ENCODE measurements at places on chromosomes 7 and 10.

- no peak for DNase-seq
These were observed 62.0 kb upstream of the PODXL start for GRCh38 chr7:131618391-131618790.

DNA sequence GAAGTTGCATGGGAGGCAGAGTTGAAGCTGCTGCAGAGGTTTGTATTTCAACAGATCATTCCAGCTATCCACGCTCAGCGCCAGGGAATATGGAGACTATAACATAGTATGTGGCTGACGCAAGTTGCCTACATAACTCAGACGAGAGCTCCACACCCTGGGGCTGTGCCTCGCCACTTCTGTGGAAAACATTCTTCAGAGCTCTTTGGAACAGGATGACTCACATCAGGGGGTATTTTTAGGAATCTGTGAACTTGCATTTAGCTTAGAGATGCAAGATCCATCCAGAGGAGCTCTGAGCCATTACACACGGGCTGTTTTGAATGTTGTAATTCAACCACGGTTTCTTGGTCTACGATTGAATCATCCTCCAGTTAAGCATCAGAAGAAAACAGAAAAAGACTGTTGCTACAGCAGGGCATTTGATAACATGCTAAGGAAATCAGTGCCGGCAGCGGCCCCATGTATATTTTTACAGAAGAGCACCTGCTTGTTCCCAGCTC, 481.5 kb upstream of the AKR1E2 start:
- no peak for DNase-seq

DNA sequence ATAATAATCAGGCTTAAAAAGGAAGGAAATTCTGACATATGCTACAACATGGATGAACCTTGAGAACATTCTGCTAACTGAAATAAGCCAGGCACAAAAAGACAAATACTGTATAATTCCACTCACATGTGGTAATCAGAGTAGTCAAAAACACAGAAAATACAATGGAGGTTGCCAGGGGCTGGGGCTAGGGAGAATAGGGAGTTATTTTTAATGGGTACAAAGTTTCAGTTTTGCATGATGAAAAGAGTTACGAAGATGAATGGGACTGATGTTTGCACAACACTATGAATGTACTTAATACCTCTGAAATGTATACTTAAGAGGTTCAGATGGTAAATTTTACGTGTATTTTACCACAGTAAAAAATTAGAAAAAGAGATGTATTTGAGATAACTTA, 145.6 kb downstream of the DOCK4 start:
- DNase-seq = no peak

- peak; percentile 69 for DNase-seq
These were observed 13.6 kb downstream of the MICU1 start for GRCh38 chr10:72612203-72612826.

- no peak for DNase-seq
These were observed 750.7 kb downstream of the MAGI2 start for GRCh38 chr7:78702770-78703169.

DNA sequence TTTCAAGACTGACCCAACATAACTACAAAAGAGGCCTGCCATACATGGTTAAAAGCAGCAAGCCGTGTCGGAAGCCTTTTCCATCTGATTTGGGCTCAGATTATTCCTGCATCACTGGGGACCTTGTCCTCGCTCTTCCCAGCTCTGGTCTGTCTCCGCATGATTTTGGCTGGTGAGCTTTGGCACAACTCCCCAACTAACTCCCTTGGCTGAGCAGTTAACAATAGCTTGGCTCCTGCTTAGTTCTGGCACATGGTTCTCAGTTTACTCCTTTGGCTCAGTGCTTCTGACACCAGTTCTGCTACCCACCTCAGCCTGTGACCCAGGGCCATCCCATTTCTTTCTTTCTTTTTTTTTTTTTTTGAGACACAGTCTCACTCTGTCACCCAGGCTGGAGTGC, 17.0 kb downstream of the AGK start:
- no peak for DNase-seq

GRCh38 chr10:119705434-119705831, 20.4 kb upstream of the INPP5F start:
- no peak for DNase-seq

DNA sequence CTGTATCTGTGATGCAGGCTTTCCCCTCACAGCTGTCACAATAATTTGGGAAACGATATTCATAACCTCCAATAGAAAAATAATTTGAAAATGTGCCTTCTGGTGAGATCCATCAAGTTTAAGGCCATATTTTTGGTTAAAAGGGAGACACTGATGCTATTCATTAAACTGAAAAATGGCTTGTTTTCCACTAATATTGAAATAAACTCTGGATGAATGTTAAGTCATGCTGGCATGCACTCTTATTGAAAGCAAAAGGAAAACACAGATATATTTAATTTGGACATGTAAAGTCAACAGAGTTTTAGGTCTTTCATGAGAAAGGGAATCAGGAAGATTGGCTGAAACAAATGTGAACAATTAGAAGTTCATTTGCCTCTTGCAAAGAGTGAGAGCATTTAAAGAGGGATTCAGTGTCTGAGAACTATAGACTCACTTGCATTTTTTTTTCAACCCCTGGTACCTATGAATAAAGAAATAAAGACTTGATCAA, 879.2 kb downstream of the LRMDA start:
- DNase-seq = no peak

GRCh38 chr7:20330239-20330927, at the start of gene ITGB8:
Gene ITGB8 (plus strand): TSS chr7:20330900. CDS start chr7:20331807, 907 bp downstream.
- peak; percentile 93 for DNase-seq
